ENCODE measurements at places on chromosomes 6 and 20. TPM values are rescaled to one million over a fixed set of nuclear protein-coding genes. Genes with fewer than 3 reads are reported as not detected.

Gene ARMC12
- 0.38 TPM for total RNA-seq

Gene ERVFRD-1
- total RNA-seq, result not detected

Gene ARHGAP18
- total RNA-seq, result 6.5 TPM

Gene HLA-DRB1
- total RNA-seq, result 26.1 TPM

- peak overlapping the region; percentile 85 for H3K4me3 ChIP-seq
- no peaks in the 10 kb centered on the region for H3K36me3 ChIP-seq
- no peaks in the 10 kb centered on the region for H3K27me3 ChIP-seq
- peaks cover 80% of the 10 kb centered on the region for H3K4me1 ChIP-seq
Measured at GRCh38 chr20:41139227-41140093, 2.1 kb downstream of the PLCG1 start.

DNA sequence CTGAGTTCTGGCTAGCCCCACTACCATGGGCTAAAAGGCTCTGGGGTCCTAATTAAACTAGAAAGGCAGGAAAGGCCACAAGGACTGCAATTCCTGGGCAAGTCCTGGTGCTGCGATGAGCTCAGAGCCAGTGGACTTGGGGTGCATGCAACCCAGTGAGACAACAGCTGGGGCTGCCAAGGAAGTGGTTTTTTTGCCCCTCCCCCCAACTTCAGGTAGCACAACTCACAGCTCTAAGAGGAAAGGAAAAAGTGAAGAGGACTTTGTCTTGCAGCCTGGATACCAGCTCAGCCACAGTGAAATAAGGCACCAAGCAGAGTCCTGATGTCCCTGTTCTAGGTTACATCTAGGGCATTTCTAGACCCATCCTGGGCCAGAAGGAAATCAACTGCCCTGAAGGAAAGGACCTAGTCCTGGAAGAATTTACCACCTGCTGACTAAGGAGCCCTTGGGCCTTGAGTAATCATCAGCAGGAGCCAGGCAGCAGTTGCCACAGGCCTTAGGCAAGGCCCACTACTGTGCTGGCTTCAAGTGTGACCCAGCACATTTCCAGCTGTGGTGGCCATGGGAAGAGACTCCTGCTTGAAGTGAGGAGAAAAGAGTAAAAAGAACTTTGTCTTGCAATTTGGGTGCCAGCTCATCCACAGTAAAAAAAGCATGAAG lies 358.4 kb downstream of the BTBD3 start:
- no peaks in the 10 kb centered on the region for H3K4me1 ChIP-seq
- H3K27me3 ChIP-seq, result no peaks in the 10 kb centered on the region
- no peak overlapping the region for H3K27ac ChIP-seq
- H3K36me3 ChIP-seq, result no peaks in the 10 kb centered on the region

DNA sequence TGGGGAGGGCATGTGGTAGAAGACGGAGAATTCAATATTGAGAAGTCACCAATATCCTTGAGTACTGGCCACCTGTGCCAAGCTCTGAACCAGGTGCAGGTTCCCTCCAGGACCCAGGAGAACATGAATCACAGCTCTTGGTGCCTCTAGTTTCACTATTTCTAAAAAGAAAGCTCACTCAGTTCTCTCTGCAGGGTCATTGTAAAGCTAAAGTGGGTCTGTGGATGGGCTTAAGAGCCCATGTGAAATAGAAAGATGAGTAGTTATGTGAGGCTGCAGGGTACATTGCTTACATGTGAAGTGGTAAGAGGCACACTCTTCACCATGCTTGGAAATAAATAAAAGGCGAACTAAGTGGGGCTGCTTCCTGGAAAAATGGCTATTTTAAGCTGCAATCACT lies 43.6 kb downstream of the ZNF831 start:
- no peak overlapping the region for H3K27ac ChIP-seq
- no peak for DNase-seq
- peaks cover 21% of the 10 kb centered on the region for H3K4me1 ChIP-seq
- H3K4me3 ChIP-seq, result no peak overlapping the region

- DNase-seq, result no peak
- no peak overlapping the region for H3K4me3 ChIP-seq
- no peaks in the 10 kb centered on the region for H3K36me3 ChIP-seq
- H3K4me1 ChIP-seq, result no peaks in the 10 kb centered on the region
- no peak overlapping the region for H3K27ac ChIP-seq
Measured at GRCh38 chr20:57190536-57191264, 75.7 kb downstream of the BMP7 start.

- no peak for DNase-seq
- no peak overlapping the region for H3K4me3 ChIP-seq
- H3K4me1 ChIP-seq, result no peaks in the 10 kb centered on the region
- H3K36me3 ChIP-seq, result no peaks in the 10 kb centered on the region
Measured at GRCh38 chr20:4007383-4008025, 7.9 kb downstream of the RNF24 start.

- DNase-seq, result no peak
- H3K27me3 ChIP-seq, result no peaks in the 10 kb centered on the region
- no peak overlapping the region for H3K4me3 ChIP-seq
- H3K36me3 ChIP-seq, result no peaks in the 10 kb centered on the region
- H3K4me1 ChIP-seq, result no peaks in the 10 kb centered on the region
- H3K27ac ChIP-seq, result no peak overlapping the region
Measured at GRCh38 chr6:94956910-94957309, 620.4 kb upstream of the MANEA start.

GRCh38 chr20:21289651-21290050 lies 13.5 kb upstream of the XRN2 start:
- H3K4me3 ChIP-seq, result no peak overlapping the region
- H3K27me3 ChIP-seq, result peaks cover 11% of the 10 kb centered on the region
- H3K27ac ChIP-seq, result no peak overlapping the region
- H3K36me3 ChIP-seq, result no peaks in the 10 kb centered on the region
- H3K4me1 ChIP-seq, result no peaks in the 10 kb centered on the region
- no peak for DNase-seq

- H3K4me3 ChIP-seq, result no peak overlapping the region
- no peak for DNase-seq
- H3K4me1 ChIP-seq, result no peaks in the 10 kb centered on the region
- no peak overlapping the region for H3K27ac ChIP-seq
- H3K27me3 ChIP-seq, result no peaks in the 10 kb centered on the region
Measured at GRCh38 chr6:3999800-4000661, 78.9 kb downstream of the FAM217A start.

GRCh38 chr6:158646023-158646910 lies 1.7 kb upstream of the DYNLT1 start:
- peaks cover 53% of the 10 kb centered on the region for H3K4me1 ChIP-seq
- no peaks in the 10 kb centered on the region for H3K27me3 ChIP-seq
- no peak overlapping the region for H3K27ac ChIP-seq
- no peak overlapping the region for H3K4me3 ChIP-seq
- DNase-seq, result no peak

DNA sequence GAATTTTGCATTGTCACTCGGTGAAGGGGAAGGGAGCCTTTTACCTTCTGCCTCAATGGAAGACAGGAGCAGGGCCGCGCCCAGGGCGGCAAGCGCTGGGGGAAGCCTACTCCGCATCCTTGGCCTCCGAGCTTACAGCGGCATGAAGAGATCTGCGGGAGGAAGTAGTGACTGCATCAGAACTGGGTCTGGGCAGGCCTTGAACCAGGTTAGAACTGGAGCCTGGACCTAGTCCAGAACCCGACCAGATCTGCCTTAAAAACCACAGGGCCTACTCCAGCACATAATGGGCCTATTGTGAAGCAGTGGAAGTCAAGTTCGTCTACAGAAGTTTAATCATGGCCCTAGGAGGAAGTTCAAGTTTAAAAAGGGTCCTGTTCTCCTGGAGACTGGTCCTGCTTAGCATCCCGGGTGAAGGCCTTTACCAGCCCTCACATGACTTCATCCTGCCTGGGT lies 3.1 kb downstream of the COL12A1 start:
- H3K27ac ChIP-seq, result no peak overlapping the region
- H3K4me1 ChIP-seq, result peaks cover 33% of the 10 kb centered on the region

GRCh38 chr20:1177680-1178079 lies 7.1 kb downstream of the TMEM74B start:
- no peak for DNase-seq
- no peaks in the 10 kb centered on the region for H3K36me3 ChIP-seq
- no peak overlapping the region for H3K4me3 ChIP-seq

- H3K36me3 ChIP-seq, result no peaks in the 10 kb centered on the region
- peak overlapping the region; percentile 20 for H3K27ac ChIP-seq
- H3K4me3 ChIP-seq, result peak overlapping the region; percentile 58
- no peak for DNase-seq
- H3K4me1 ChIP-seq, result peaks cover 36% of the 10 kb centered on the region
Measured at GRCh38 chr6:109483735-109484057, 677 bp upstream of the ZBTB24 start.

DNA sequence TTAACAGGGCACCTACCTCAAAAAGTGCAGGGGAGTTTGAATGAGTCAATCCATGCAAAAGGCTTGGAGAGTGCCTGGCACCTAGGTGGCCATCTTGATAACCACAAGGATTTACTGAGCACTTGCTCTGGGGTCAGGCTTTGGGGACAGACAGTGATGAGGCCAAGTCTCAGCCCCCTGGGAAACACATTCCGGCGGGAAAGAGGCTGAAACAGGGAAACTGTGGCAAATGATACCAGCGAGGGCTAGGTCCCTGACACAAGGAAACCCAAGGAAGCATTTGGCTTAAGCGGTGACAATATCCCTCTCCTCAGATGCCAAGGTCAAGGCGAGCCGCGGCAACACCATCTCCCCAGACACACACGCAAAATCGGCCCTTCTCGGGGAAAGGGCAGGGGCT lies 527 bp upstream of the DOK5 start:
- H3K4me1 ChIP-seq, result no peaks in the 10 kb centered on the region
- no peak overlapping the region for H3K4me3 ChIP-seq
- no peaks in the 10 kb centered on the region for H3K36me3 ChIP-seq
- H3K27me3 ChIP-seq, result peaks cover 9% of the 10 kb centered on the region
- no peak overlapping the region for H3K27ac ChIP-seq

DNA sequence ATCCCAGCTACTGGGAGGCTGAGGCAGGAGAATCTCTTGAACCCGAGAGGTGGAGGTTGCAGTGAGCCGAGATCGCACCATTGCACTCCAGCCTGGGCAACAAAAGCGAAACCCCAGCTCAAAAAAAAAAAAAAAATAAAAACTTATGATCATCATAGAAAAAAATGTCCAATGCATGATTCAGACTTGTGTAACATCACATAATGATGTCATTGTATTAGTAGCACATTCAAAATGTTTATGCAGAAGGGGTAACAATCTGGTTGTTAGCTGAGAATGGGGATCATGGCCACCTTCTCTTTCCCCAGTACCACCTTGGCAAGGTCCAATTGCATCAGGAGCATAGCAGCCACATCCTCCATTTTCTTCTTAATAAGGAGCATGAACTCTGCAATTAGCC lies 137.6 kb upstream of the MARCKS start:
- no peaks in the 10 kb centered on the region for H3K27me3 ChIP-seq
- no peaks in the 10 kb centered on the region for H3K4me1 ChIP-seq
- DNase-seq, result no peak
- no peak overlapping the region for H3K27ac ChIP-seq
- H3K4me3 ChIP-seq, result no peak overlapping the region

DNA sequence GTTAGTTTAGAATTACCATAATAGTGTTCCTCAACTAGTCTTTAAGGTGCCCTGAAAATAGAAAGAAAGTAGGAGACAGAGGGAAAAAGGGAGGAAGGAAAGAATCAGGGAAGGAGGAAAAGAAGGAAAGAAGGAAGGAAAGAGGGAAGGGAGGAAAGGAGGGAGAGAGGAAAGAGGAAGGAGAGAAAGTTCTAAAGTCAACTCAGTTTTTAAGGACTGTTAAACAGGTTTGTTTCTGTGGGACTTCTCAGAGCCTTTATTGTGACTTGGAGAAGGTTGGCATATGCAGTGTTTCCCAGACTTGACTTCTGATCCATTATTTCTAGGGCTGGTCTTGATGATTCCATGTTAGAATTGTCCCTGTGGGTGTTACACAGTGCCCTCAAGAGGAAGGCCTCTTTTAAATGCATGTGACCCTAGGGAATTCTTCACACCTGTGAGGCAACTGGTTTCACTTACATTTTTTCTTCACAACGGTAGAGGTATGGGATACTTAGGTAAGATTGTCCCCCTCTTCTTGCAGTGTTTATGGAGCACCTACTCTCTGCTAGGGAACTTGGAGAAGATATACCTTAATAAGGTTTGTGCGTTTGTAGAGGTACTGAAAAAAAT lies 132.7 kb upstream of the GMDS start:
- no peaks in the 10 kb centered on the region for H3K27me3 ChIP-seq
- H3K27ac ChIP-seq, result no peak overlapping the region
- no peak for DNase-seq
- no peaks in the 10 kb centered on the region for H3K4me1 ChIP-seq

Data from CD8-positive, alpha-beta memory T cell (primary cell).